ENCODE measurements at places on chromosomes 7 and 10. TPM values are rescaled to one million over a fixed set of nuclear protein-coding genes. Genes with fewer than 3 reads are reported as not detected.

GRCh38 chr7:110645060-110645459 is 445.9 kb upstream of the LRRN3 start:
- no peak for DNase-seq
- H3K4me3 ChIP-seq: no peak overlapping the region
- H3K4me1 ChIP-seq: no peaks in the 10 kb centered on the region
- H3K36me3 ChIP-seq: no peaks in the 10 kb centered on the region
- no peak overlapping the region for H3K27ac ChIP-seq

The NFE2L3 gene
- polyA plus RNA-seq: 16.6 TPM

The NDUFB8 gene
- 386 TPM for polyA plus RNA-seq

The TRAPPC14 gene
- 16.7 TPM for polyA plus RNA-seq

DNA sequence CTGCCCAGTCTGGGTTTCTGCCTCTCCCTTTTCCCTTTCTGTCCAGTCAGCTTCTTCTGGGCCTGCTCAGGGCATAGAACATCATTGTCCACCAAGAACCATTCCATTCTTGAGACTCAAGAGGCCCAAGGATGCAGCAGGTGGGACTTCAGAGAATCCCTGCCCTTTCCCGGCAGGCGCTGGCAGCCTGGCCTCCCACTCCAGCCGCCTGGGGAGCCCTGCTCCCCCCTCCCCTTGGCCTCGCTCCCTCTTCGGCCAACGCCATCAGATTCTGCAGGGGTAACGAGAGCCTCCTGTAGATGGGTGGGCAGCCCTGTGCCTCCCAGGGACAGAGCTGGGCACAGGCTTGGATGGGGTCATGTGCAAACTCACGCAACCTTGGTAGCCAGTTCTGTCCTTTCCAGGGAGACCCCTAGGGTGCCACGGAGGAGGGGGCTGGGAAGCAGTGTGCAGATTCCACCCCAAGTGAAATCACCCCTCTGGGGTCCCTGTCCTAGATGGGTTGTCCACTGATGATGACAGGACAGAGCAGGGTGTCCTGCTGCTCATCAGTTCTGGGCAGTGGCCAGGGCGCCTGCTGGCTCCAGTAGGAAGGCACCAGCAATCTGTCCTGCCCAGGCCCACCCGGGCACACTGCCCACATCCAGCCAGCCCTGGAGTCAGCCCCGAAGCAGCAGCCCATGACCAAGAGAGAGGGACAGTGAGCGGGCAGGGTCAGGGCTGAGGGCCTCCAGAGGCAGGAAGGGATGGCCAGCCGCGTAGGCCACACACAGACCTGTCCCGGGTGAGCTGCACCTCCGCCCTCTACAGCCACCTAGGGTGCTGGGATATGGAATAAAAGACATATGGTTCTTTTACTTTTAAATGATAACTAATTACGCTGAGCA is 47.7 kb downstream of the RASGEF1A start:
- no peaks in the 10 kb centered on the region for H3K36me3 ChIP-seq
- H3K27me3 ChIP-seq: no peaks in the 10 kb centered on the region
- no peak overlapping the region for H3K4me3 ChIP-seq
- DNase-seq: no peak

DNA sequence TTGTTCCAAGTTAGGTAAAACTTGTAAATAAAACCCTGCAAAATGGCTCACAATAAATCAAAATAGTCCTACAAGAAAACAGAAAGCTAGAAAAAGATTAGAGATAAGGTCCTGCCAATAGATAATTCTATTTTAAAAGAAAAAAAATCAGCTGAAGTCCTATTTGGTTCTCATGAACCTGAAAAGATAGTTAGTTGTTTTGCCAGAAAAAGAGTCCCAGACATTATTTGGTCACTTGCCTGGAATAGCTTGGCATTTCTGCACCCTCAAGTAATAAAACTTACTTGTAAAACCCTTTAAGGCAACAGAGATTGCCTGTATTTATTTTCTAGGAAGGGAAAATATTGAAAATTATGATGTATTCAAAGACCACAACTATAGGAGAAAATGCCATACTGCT is 47.7 kb downstream of the LRRN3 start:
- no peak for DNase-seq
- H3K27me3 ChIP-seq: no peaks in the 10 kb centered on the region
- no peaks in the 10 kb centered on the region for H3K36me3 ChIP-seq
- no peak overlapping the region for H3K4me3 ChIP-seq
- H3K4me1 ChIP-seq: no peaks in the 10 kb centered on the region
- H3K27ac ChIP-seq: no peak overlapping the region

All from small intestine (tissue), 16 donors.